ENCODE measurements at places on chromosomes 7 and 10.

DNA sequence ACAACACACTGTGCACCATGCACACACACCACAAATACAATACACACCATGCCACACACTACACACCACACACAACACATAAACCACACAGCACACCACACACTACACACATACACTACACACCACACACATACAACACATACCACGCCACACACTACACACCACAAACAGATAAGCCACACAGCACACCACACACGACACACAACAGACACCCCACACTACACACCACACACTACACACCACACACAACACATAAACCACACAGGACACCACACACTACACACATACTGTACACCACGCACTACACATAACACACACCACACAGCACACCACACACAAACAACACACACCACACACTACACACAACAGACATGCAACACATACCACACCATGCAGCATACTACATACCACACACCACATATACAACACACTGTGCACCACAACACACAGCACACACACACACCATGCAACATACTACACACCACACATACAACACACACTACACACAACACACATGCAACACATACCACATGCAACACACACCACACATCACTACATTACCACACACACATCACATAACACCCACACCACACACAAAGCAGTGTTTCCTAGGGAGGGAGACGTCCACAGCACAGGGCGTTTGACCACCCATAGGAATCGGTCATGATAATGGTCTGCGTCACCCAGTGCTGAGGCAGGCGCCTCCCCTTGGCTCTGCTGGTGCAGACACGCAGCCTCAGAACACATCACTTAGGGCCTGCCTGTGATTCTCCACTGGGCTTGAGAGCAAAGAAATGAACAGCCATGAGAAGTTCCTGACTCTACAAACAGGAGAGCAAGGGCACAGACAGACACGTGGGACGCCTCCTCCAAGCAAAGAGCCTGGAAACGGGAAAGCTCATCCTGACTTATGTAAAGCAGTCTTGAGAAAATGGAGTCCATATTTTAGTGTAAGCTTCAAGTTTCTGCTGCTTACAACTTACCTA lies 458.3 kb downstream of the PTPRN2 start:
- DNase-seq: no peak

DNA sequence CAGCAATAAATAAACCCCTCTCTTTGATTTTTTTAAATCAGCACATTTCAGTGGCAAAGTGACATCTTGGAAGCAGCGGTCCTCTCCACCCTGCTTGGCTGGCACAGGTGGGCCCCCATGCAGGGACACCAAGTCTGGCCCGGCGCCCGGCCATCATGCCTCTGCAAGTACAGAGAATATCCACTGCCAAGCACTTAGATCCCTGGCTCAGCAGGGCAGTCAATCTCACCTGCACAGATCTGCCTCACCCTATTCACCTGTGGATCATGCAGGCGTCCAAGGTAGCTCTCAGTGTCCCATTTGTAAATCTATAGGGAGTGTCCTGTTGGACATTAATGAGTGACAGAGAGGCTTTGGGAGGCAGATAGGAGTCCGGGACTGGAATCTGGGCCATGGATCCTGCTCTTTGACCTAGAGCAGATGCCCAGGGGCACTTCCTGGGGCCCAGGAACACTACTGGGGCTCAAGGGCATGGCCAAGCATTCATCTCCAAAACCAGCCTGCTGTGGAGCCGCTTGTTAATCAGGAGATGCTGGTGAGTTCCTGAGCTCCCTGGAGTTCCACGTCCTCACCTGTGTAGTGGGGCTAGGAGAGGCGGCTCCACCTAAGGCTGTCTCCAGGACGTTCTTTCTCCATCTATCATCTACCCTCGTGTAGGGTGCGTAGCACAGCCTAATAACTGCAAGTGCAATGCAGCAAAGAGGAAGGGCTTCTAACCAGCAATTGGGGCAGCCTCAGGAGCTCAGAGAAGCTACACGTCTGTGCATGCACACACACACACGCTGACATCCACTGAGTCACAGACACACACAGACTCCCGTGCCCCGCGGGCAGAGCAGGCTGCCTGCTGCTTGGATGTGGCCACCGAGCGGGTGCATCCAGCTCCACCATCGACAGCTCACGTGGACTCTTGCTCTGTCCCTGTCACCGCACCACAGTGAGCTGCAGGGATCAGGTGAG lies 123.6 kb downstream of the OAT start:
- no peak for DNase-seq

DNA sequence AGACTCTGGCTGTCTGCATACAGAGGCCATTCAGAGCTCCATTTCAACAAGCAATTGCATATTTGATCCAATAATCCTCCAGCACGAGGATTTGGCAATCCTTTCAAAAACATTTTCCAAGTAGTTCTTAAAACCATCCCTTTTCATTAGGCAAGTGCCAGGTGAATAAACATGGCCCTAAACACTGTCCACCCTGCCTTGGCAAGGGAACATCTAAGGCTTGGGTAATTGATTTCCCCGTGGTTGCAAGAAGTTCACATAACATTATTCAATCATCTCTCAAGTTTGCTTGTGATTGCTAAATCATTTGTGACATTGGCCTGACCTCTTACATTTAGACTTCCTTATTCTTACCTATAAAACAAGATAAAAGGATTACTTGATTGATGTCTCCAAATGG lies 175.2 kb downstream of the CTTNBP2 start:
- DNase-seq: no peak

DNA sequence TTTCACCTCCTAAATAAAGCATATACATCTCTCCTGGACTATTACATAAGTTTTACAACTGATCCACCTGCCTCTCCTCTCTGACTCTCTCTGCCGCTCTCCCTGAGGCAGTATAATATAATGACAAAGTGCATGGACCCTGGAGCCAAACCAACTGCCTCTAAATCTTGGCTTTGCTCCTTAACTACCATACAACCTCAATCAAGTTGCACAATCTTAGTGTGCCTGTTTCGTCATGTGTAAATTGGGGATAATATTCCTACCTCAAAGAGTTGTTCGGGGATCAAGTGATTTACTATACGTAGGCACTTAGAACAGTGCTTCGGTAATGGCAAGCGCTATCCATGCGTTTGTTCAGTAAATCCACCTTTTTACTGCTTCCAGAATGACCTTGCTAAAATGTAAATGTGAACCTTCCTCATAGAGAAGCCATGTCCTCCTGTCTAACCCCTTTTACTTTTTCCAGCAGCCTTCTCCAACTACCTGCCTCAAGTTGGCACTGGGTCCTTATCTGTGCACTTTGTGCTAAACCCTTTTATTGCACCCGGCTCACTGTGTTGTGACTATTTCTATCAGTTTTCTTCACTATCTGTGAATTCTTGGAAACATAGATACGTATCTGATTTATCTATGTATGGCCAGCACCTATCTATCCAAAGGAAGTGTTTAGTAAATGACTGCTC lies 30.6 kb upstream of the DLD start:
- no peak for DNase-seq

DNA sequence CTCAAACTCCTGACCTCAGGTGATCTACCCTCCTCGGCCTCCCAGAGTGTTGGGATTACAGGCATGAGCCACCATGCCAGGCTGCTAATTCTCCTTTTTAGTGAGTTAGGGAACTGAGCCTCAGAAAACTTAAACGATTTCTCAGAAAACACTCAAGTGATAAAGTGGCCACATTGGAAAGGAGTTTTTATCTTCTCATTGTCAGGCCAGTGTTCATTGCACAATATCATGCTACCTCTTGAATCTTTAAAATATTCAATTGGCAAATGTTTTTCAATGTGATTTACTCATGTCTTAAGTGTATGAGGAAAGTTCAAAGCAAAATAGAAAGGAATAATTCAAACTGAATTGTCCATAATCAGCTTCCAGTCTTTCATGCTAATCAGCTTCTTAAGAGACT lies 80.7 kb downstream of the ITGB8 start:
- DNase-seq: no peak

DNA sequence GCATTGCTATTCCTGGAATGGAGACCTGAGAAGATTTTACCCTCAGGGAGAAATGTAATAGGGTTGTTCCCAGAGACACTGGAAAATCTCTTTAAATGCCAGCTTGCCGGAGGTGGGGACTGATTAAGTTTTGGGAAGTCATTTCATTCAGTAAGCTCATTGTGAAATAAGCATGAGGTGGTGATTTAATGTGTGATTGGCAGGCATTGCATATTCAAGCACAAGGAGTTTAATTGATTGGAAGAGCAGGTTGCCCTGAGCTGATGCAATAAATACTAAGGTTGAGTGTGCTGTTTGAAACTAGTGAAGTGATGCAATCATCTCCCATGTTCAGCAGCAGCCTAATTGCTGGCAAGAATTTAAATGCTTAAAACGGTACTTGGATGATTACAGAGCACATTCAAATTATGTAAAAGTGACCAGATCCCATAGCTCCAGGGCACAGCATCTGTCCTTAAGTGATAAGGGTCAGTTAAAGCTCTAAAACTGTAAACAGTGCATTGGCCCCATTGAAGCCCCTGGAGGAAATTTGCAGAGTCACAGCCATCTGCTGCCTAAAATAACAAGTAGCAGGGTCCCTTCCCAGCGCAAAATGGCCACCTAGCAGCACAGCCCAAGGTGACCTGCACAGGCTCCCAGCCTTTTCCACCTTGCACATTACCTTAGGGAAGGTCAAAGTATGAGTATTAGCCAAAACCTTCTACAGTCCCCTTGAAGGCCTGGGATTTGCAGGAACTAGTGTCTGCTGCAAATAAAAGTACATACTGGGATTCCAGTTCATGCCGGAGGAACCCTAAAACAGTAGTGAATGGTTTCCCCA lies 92.1 kb downstream of the CCDC71L start:
- no peak for DNase-seq
